ENCODE measurements at places on chromosomes 13 and 19.

- DNase-seq: no peak
These were observed 105.4 kb downstream of the URI1 start for GRCh38 chr19:30047432-30047831.

GRCh38 chr13:22135446-22135845, 464.6 kb downstream of the FGF9 start:
- no peak for DNase-seq

- DNase-seq: no peak
These were observed 11.0 kb upstream of the CACTIN start for GRCh38 chr19:3637621-3638020.

DNA sequence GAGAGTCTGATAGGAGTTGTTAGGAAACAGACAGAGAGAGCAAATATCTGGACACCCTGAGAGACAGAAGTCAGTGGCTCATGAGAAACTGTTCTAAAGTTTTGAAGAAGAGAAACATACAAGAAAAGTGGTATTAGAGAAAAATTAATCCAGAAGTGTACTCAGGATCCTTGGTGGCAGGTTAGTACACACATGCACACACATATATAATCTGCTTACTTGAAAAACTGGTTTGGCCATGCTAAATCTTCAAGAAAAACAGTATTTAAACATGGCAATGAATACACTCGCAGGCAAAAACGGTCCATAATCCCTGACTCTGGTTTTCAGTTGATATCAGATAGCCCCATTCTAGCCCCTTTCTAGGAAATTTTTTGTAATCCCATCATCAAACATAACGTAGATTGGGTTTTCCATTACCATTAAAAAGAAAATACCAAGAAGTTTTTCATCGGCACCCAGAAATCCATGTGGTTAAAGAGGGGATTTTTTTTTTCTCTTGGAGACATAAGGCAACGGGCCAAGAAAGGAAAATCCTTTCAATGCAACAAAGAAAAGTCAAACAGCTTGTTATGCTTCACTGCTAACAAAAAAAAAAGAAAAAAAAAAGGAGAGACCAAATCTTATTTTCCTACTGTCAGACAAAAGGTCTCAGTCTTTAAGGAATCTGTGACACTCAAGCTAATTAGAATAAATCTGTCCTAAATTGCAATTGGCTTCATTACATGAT, 178.0 kb upstream of the MIR17HG start:
- no peak for DNase-seq

- no peak for DNase-seq
These were observed 25.0 kb downstream of the SERP2 start for GRCh38 chr13:44398606-44399005.

DNA sequence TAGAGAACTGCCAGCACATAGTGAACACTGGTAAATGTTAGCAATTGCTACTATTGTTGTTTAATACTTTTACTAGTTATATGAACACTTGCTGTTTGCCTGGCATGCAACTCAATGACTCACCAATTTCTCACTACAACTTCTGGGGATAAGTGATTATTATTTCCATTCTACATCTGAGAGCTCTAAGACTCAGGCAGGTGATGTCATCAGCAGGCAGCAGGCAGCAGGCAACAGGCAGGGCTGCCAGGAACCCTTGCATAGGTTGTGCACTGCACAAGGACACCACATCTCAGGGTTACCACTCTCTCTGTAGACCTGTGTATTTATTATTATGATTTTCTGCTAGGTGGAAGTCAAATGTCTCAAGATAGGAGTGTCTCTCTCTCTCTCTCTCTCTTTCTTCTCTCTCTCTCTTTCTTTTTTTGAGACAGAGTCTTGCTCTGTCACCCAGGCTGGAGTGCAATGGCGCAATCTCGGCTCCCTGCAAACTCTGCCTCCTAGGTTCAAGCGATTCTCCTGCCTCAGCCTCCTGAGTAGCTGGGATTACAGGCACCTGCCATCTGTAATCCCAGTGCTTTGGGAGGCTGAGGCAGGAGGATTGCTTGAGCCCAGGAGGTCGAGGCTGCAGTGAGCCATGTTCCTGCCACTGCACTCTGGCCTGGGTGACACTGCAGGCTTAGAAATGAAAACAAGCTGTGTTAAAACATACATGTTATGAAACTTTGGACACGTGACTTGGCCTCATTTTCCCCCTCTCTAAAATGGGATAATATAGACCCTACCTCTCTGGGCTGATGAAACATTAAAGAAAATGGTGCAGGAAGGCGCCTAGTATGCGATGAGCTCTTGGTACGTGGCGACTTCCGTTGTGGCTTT, 22.7 kb downstream of the HPN start:
- peak; percentile 35 for DNase-seq

GRCh38 chr13:74040200-74040599, 94.0 kb downstream of the KLF12 start:
- DNase-seq: peak; percentile 30

Measured in fibroblast of upper back skin (primary cell).